Stimulated activated CD4-positive, alpha-beta T cell treated with anti-CD3 and anti-CD28 coated beads, Interleukin-12 subunit alpha, Interleukin-12 subunit beta, amount 100 ng/mL, for 48 hours (primary cell): ENCODE measurements at places on chromosomes 1 and 21.

DNA sequence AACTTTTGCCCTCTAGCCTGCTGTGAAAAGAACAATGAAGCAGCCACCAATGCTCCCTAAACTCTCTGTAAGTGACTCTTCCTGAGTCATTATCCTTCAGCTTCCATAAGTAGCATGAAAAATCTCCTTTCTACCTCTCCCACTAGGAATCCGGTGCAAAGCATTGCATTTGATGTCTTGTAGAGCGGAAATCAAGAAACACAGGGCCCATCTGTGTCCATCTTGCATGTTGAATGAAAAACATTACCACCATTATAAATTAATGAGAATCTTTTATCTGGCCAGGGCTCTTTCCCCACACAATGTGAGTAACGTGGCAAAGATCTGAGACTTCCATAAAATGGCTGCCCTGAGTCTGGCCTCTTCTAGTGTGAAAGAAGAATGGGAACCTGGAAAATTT, 324.4 kb downstream of the ADGRL2 start:
- DNase-seq: no peak

- DNase-seq: no peak
Observed at GRCh38 chr1:94737124-94737998, 82.8 kb upstream of the SLC44A3 start.

- DNase-seq: no peak
Observed at GRCh38 chr1:33350611-33351280, 29.8 kb upstream of the A3GALT2 start.

DNA sequence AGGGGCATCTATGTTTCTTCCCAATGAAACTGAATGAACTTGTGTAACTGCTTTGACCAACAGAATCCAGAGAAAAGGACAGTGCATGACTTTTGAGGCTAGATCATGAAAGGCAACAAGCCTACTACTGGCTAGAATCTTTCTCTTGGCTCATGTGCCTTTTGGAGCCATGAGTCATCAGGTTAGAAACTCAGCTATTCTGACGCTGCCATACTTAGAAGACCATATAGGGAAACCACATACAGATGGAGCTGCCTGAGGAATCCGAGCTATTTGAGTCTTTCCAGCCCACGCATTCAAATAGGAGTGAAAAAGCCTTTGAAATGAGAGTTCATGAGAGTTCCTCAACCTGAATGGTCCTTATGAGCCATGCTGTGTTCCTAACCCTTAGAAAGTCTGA, 738.5 kb upstream of the CHRM3 start:
- DNase-seq: no peak

DNA sequence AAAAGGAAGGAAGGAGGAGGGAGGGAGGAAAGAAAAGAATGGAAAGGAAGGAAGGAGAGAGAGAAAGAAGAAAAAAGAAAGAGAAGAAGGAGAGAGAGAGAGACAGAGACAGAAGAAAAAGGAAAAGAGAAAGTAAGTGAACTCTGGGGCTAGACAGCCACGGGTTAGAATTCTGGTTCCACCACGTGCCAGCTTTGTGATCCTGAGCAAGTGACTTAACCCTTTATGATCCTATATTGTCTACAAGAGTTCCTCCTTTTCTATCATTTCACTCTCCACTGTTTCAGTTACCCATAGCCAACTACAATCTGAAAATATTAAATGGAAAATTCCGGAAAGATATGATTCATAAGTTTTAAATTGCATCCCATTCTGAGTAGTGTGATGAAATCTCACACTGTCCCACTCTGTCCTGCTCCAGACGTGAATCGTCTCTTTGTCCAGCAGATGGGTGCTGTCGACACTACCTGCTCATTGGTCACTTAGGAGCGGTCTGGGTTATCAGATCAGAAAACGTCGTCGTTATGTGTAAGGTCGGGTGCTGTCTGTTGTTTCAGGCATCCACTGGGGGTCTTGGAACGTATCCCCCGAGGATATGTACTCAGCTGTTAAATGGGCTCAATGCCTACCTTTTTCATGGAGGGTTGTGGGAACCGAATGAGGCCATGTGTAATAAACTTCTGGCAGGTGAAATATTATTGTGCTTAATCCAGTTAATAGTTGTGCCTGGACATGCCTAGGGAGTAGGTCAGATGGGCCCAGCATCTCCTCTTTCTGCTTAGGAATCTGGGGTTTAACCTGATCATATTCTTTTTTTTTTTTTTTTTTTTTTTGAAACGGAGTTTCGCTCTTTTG, 19.1 kb downstream of the TMEM51 start:
- no peak for DNase-seq

DNA sequence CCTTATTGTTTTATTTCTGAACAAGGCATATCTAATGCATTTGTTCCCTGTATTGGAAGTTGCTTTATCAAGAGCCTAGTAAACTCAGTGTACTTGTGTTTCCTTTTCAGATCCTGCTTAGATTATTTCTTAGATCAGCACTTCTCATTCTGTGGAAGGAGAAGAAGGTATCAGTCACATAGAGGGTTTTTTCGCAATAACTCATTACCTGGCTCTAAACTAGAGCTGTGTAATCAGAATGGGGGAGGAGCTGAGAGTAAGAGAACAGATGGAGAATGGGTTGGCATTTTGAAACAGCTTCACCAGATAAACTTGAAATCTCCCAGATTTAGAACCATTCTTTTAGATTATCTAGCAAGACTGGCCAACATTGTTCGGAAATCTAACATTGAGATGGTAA, 11.0 kb downstream of the AHCYL1 start:
- DNase-seq: no peak

DNA sequence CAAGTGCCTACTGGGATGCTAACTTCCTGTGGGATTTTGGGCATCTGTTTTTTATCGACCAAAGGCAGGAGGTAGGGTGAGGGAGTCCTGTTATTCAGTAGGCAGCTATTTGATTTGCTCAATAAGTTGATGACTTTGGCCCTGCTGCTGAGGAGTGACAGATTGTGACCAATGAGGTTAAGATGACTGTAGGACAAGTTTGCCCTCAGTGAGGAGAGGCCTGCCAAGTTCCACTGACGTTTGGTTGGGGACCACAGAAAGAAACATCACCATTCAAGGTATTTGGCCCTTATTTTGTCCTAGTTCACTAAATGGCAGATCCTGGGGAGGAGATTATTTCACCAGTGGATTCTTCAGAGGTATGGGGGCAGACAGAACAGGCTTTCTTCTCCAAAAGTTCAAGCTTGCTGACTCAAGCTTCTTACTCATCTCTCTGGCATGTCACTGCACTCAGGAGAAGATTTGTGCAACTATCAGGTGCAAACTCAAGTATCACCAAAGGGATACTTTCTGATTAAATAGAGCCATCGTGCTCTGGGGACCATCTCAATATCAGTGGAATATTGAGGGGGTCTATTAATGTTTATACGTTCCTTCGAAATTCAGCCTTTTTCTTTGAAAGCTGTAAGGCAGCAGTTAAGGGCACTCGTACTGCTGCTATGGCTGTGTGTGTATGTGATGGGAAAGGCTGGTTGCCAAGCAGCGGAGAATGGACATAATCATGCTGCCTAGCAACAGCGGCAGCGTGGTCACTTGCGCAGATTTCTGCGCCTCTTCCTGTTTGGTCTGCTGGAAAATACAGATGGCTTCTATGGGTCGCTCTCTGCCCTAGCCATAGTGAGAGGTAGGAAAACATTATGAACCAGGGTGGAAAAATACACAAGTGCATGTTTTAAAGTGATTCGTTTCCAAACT, 78.7 kb downstream of the PBX1 start:
- DNase-seq: no peak

- DNase-seq: no peak
Observed at GRCh38 chr1:204931768-204932572, 61.3 kb downstream of the NFASC start.

DNA sequence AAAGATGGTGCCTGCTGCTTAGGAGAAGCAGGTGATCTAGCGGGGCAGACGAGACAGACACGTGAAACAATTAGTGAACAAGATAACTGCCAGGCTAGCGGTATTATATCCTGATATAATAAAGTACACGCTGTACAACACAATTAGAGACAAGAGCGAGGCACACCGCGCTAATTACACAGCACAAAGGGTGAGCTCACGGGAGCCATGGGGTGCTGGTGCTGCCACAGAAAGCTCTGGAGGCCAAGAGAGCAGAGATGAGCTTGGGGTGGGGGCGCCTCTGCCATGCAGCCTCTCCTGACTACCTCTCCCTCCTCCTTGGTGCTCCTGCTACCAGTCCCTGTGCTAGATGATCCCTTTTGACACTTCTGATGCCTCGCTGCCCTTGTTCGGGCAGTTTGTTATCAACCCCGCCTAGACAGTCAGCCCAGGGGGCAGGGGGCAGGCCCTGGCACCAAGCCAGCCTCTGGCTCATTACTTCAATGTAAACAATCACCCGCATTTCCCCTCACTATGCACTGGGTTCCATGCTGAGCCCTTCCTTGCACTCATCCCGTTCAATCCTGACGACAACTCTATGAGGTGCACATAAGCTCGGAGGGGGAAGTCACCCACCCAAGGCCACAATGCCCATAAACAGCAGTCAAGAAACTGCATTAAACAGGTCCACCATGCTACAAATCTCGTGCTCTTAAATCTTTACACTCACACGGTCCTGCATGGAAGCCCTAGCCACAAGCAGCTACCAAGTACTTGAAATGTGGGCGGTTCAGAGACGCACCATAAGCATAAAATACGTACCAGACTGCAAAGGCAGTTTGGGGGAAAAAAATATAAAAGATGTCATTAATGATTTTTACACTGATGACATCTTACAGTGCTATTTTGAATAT, 103.0 kb downstream of the SSBP3 start:
- no peak for DNase-seq

- no peak for DNase-seq
Observed at GRCh38 chr1:1058921-1059493, 15.1 kb downstream of the RNF223 start.

DNA sequence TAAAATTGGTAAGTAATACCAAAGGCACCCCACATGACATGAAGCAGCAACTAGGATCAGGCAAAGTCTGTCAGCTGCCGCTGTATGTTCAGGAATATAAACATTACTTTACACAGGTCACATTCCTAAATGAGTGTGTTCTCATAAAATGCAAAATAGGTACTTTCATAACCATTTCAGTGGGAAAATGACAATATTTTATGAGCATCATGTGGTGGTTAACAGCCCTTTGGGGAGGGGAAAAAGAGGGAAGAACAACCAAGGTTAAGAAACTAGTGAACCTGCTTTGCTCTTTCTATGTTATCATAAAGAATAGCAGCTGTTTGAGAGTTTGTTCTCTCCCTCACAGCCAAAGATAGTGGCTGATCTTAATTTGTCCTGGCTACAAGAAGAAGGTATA, 105.4 kb upstream of the LBR start:
- no peak for DNase-seq

- DNase-seq: no peak
Observed at GRCh38 chr1:245166471-245166885, 11.7 kb downstream of the KIF26B start.

- no peak for DNase-seq
Observed at GRCh38 chr1:46203738-46204405, 738 bp downstream of the LURAP1 start.

DNA sequence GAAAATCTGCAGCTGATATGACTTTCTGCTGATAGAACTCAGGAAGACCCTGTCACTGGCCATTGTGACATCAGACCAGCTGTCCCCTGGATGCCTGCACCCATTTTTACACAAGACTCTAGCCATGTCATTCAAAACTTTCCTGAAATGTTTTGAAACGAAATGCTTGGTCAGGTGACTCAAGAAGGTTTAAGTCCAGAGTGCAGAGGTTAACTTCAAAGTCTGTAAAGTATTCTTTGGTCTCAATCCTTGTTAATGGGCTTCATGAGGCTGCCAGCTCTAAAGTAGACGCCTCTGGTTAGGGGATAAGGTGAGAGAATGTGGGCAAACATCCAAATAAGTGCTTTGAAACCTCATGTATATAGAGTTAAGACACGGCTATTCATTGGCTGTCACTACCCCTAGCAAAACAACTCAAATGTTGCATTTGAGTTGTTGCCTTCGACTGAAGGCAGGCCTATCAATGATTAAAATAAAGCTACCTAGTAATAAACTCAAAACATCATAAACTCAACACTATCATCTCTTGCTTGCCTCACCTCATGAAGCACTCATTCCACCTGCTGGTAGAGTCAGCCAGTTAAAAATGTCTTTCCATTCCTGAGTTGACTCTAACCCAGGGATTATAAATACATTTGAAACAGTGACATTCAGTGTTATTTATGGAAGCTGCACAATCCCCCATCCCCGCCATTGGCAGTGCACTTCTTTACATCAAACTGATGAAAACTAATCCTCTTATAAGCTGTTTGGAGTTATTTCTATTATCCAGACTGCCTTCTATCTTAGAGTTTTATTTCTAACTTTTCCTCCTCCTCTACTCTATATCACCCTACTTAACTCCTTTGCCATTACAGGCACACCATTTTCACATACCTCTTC, 26.0 kb downstream of the RABIF start:
- DNase-seq: no peak

DNA sequence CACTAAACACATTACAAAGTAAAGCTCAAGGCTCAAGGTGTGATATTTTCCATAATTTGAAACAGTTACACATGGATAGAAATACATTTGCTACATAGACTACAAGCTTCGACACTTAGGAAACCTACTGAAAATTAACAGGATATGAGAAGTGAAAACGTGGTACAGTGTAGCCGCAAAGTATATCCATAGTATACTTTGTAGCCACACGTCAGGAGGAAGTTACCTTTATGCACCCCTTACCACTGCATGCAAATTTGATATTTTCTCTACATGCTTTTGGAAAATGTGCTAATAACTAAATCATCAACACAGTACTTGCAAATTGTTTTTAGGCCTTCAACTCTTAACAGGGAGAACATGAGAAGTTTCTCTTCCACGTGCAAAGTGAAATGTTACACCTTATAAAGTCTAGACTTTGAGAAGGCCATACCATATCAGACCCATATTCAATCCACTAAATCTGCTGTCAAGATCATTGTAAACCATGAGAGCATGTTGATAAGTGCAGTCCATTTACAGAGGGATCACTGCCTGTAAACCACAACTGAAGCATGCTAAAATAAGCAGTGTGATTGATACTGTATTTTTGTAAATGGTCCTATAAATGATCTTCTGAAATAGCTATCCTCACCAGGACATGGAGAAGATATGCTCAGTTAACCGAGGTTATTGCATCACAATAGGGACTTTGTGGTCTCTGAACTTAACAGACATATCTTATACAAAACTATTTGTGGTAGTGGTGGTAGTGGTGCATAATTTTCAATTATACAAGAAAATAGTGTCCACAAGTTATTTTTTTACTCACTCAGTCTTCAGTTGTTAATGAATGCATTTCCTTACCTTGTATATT, 64.7 kb downstream of the VAV3 start:
- no peak for DNase-seq

DNA sequence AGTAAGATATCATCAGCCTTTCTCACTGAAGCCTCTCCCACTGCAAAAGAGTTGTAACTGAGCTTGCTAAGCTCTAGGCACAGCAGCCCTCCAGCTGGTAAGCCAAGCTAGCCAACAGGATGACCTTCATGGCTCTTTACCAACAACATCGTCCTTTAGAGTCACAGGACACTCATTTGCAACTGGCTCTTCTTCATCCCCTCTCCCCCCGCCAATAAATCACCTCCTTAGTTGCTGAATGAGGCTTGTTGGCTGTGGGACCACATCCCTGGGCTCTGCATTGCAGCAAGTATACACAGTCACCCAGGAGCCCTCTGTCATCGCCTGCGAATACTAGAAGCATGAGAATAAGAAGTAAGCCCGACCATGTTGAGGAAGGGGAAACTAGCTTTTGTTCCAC, 16.0 kb upstream of the ZNF697 start:
- no peak for DNase-seq

- no peak for DNase-seq
Observed at GRCh38 chr1:32897082-32898049, 3.8 kb downstream of the TMEM54 start.
